DND-41 (cell line): ENCODE measurements at places on chromosomes 13 and 19.

GRCh38 chr13:33262997-33263396 lies 22.6 kb downstream of the STARD13 start:
- no peak for DNase-seq

DNA sequence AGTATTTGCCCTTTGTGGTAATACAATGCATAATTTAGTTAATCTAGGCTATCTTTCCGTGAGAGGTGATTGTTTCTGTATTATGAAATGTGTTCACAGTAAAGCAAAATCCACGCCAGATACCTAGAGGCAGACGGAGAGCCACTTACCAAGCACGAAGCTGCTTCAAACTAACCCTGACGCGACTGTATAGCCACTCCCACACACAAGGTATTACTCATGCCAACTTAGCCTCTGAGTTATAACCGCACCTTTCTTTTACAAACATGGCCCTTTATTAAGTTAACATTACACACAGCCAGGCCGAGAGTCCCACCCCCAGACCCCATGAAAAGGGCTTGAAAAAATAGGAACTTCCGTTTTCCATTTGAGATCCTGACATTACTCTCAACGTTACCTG lies 185.7 kb downstream of the ABCC4 start:
- DNase-seq = no peak

DNA sequence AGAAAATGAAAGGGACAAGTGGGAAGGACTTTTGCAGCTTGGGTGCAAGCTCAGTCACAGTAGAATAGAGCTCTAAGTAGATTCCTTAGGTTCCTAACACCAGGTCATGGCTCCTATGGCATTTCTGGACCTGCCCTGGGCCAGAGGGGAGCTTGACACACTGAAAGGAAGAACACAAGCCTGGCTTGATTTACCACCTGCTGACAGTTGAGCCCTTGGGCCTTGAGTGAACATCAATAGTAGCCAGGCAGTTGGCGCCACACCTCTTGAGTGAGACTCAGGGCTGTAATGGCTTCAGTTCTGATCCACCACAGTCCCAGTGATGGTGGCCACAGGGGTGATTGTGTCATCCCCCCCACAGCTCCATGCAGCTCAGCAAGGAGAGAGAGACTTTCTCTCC lies 221.9 kb upstream of the PCDH17 start:
- no peak for DNase-seq

DNA sequence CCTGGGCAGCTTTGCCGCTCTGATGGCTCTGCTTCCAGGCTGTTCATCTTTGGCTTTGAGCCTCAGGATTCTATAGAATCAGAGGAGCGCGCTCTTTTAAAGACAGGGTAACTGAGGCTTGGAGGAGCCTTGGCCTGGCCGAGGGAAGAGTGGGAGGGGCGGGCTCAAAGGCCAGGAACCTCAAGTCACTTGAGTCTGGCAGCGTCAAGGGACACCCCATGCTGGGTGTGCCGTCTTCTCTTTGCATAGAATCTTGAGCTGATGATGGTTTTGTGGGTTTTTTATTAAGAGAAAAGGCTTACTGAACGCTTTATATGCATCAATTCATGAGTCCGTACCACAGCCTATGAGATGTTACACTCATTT lies 1.1 kb downstream of the PGLS start:
- DNase-seq = no peak

- no peak for DNase-seq
Measured at GRCh38 chr19:53813996-53814395, 10.1 kb downstream of the NLRP12 start.

DNA sequence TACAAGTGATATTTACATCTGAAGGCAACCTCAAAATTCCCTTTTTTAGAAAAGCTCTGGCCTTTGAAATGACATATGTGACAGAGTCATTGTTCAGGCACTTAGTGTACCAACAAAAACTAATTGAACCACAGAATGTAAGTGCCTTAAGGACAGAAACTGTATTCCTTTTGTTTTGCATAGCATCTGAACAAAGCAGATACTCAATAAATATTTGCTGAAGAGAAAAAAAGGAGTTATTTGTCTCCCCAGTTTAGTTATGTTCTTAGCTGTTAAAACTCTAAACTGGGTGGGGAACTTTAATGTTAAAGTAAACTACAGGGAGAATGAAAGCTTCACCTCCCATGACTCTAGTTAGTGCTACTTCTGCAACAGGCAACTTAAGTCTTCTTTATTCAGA lies 56.8 kb upstream of the KLF5 start:
- no peak for DNase-seq

DNA sequence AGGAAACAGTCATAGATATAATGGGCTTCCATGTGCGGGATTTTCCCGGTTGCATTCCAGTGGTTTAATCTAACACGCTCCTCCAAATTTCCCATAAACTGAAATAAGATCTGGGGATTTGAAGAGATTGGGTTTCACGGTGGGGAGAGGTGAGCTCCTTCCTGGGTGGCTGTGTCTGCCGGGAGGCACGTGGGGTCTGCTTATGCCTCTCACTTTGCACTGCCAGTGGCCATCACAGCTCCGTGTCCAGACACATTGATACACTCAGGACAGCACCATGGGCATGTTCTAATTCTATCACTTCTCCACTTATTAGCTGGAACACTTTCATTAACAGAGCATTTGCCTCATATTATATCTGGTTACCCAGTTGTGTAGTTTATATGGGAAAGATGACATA lies 73.4 kb downstream of the SOX1 start:
- no peak for DNase-seq

- no peak for DNase-seq
Measured at GRCh38 chr13:49604570-49604969, 19.2 kb upstream of the RCBTB1 start.

DNA sequence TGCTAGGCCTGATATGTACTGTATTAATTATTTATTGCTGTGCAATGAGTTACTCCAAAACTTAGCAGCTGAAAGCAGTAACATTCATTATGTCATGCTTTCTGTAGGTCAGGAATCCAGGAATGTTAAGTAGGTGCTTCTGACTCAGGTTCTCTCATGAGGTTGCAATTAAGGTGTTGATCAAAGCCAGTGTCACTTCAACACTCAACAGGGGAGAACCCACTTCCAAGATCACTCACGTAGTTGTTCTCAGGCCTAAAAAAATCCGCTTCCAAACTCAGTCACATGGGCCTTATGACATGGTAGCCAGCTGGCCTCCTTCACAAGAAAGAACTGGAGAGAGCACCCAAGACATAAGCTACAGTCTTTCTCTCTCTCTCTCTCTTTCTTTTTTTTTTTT lies 211.1 kb upstream of the NBEA start:
- no peak for DNase-seq

DNA sequence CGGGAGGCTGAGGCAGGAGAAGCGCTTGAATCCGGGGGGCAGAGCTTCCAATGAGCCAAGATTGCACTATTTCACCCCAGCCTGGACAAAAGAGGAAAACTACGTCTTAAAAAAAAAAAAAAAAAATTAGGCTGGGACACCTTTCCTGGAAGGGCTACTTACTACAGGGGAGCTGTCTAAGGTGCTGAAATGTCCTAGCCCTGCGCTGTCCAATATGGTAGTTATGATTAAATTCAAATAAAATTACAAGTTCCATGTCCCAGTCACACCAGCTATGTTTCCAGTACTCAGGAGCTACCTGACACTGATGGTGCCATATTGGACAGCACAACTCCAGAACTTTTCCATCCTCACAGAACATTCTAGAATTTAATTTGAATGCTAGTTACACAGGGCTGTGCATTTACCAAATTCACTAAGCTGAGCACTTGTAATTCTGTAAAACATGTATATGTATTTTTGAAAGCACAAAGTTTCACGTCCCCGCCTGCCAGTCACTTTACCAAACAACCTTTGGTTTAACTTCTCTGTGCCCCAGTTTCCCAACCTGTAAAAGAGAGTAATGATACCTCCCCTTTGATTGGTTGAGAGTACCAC lies 9.2 kb upstream of the ZSCAN22 start:
- DNase-seq = peak; percentile 60

- peak; percentile 4 for DNase-seq
Measured at GRCh38 chr13:34942732-34943435, 814 bp downstream of the NBEA start.

DNA sequence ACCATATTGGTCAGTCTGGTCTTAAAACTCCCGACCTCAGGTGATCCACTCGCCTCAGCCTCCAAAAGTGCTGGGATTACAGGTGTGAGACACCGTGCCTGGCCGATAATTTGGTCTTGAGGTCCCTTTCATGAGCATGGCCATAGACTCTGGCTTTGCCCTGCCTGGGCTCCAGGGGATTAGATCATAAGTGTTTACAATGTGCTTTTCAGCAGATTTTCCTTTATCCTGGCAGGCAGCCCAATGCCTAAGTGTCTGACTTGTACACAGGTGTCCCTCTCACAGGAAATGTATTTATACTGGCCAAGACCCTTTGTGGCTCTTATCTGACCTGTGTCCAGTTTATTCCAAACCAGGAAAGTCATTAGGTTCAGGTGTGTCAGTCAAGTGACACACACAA lies 15.9 kb downstream of the BCAM start:
- no peak for DNase-seq

DNA sequence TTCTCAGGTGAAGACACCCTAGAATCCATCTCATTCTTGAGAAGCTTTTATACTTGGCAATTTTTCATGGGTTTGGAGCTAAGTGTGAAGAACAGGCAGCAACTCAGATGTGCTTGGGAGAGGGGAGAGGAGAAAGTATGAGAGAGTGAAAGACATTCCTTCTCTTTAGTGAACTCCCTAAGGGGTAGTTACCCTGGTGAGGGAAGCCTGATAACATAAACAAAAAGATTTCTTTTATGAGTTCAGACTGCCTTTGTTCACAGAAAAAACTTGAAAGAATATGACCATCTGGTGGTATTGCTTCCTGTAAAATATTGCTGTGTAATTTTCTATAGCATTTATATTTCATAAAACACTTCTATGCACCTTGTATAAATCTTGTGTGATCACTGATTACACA lies at the start of gene STOML3:
STOML3 (minus strand) TSS at position 139 of the 400 bp plus-strand sequence; CDS start at position 29, 110 bp downstream.
- no peak for DNase-seq
